ENCODE measurements at places on chromosomes 6 and 20.

DNA sequence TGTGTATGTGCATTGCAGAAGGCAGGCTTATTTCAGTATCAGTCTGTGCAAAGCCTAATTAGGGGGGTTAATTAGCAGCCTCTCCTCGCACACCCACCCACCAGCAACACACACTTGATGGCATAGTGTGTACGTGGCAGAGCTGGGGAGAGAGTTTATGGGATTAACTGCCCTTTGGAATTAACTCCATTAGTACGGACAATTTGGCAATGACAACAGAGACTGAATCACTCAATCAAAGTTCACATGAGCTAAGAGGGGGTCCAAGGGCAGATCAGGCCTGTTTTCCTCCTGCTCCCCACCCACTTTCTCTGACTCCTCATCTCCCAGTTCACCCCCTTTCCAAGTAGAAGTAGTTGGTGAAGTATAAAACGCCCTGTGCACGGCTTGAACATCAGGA lies 69.5 kb downstream of the LRFN2 start:
- no peak for DNase-seq

DNA sequence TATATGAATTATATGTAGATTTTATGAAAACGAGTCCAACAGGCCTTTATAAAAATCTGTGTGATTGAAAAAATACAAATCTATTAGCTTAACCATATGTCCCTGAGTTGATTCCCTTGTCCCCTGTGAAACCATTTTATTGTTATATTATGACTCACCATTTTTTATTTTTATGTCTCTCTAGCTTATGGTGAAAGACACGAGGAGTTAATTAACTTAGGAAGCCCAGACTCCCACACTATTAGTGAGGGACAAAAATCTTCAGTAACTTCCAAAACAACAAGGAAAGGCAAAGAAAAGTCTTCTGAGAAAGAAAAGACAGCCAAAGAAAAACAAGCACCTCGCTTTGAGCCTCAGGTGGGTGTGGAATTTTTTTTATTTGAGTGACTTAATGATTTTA lies 183.1 kb downstream of the ADGB start:
- DNase-seq, result no peak

DNA sequence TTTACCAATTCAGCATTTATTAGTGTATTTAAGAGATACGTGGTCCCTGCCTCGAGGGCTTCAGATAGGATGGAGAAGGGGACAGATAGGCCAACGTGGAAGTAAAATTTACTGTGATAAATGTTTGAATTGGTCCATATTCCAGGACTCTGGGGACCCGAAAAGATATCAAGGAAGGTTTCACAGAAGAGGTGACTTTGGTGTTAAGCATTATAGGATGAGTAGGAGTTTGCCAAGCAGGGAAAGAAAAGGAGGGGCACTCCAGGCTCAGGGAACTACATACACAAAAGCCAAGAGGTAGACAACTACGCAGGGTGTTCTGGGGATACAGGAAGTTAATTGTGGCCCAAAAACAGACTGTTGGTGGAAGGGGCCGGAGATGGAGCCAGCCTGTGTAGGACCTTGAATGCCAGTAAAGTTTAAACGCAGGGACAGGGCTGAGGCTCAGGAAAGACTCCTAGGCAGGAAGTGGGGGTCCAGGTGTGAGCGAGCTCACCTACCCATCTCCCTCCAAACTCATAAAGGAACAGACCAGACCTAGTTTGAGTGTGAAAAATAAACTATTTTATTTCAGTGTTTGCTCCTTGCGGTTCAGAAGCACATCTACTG lies 37.0 kb downstream of the TGM2 start:
- peak; percentile 7 for DNase-seq

DNA sequence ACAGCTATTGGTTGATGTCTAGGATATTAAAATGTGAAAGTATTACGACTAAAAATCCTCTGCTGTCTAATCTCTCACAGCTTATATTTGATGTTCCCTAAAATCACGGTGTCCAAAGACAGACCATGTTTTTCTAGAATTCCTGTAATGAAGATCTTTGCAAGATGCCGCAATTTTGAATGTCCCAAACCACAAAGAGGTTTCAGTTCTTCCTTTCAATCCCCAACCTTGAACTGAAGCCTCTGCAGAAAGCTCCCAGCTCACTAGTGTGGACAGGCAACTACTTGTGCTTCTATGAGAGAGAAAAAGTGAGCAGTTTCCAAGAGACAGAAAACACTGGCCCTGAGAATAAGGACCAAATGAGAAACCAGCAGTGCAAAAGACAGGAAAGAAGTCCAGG lies 370.1 kb downstream of the FOXA2 start:
- DNase-seq, result no peak

DNA sequence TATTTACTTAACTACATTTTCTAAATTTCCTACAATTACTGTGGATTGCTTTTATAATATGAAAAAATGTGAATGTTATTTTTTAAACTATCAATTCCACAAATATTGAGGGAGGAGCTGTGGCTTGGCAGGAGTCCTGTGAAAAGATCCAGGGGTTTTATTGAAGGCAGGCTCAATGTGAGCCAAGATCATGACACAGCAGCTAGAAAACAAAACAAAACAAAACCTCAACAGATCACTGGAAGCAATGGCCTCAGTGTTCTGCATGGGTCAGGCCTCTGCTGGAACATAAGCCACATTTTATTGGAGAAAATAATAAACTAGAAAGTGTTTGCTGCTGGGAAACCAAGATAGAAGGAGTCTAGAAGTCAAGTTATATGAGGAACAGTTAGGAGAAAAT lies 19.4 kb upstream of the RCAN2 start:
- no peak for DNase-seq

- no peak for DNase-seq
Measured at GRCh38 chr6:161511447-161512095, 237.7 kb upstream of the AGPAT4 start.

DNA sequence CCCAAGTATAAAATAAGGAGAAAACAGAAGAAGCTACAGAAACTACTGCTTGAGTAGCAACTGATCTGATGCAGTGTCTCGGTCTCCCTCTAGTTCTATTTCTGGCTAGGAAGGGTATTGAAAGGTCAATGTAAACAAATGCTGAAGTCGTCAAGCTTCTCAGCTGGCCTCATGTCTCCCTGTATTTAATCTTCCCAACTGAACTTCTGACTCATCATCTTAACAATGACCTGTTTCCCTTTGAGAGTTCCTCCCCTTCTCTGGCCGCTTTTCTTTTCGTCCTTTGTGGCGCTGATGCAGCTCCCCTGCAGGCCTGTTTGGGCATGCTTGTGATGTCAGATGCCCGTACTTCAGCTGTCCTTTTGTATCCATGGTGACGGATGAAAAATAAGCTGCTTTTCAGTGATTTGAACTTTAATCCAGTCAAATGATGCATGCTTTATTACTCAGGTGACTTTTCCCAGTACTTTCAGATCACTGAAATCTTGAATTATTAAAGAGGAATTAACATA lies 7.8 kb upstream of the LCA5 start:
- DNase-seq, result no peak

GRCh38 chr6:97674802-97675201 lies 391.8 kb upstream of the MMS22L start:
- DNase-seq, result no peak

GRCh38 chr6:14450133-14450504 lies 332.5 kb downstream of the CD83 start:
- DNase-seq, result no peak
